GM23248 (cell line): ENCODE measurements at places on chromosomes 6 and 20. TPM values are rescaled to one million over a fixed set of nuclear protein-coding genes. Genes with fewer than 3 reads are reported as not detected.

DNA sequence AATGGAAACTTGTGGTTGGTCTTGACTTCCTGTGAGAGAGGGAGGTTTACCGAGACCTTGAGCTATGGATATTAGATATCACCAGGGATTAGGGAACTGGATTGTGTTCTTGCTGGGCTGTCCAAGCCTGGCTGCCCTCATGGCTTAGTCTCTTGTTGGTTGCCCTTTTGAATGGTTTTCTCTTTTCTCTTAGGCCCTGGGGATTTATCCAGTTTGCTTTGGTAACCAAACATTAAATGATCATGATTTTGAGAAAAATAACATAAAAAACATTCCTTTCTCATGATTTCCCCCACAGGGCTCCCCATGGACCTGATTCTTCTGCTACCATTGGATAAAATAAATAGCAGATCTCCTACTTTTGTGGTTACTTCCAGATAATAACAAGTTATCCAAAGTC lies 306.4 kb upstream of the RNF217 start:
- no peak for DNase-seq

DNA sequence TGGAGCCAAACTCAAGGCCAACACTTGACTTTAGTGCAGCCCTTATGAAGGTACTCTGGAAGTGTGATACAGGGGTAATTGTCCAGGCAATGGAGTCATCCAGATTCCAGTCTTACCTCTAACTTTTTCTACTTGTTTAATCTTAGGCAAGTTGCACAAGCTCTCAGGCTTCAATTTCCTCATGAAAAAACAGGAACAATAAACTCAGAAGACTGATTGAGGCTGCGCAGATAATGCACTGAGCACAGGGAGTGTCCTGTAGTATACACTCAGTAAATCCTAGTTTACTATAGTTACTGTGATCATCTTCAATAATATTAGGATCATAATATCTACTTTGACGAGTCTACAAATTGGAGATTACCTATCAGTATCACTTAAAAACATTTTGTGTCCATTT lies 127.5 kb upstream of the SMLR1 start:
- DNase-seq = no peak

GRCh38 chr20:32761831-32762753 lies at the start of gene DNMT3B:
DNMT3B (plus strand) TSS chr20:32762385; CDS start chr20:32780324, 17,939 bp downstream.
- peak; percentile 88 for DNase-seq

- DNase-seq = no peak
Observed at GRCh38 chr6:30135757-30136156, at the start of gene TRIM40. TRIM40 (plus strand) TSS chr6:30136140; CDS start chr6:30137037, 897 bp downstream.

STMND1 gene
- not detected in 2 replicates for total RNA-seq

C6orf132 gene
- total RNA-seq = 4.2 and 5.2 TPM in 2 replicates

CAGE1 gene
- total RNA-seq = not detected in 2 replicates

CDH26 gene
- total RNA-seq = not detected in 2 replicates
